ENCODE measurements at places on chromosomes 4 and X.

GRCh38 chrX:42797651-42798269, 19.8 kb upstream of the PPP1R2C start:
- DNase-seq, result no peak

- DNase-seq, result no peak
Measured at GRCh38 chr4:26322346-26322745, 1.5 kb downstream of the RBPJ start.

- peak; percentile 2 for DNase-seq
Measured at GRCh38 chrX:42714981-42715700, 62.8 kb downstream of the PPP1R2C start.

DNA sequence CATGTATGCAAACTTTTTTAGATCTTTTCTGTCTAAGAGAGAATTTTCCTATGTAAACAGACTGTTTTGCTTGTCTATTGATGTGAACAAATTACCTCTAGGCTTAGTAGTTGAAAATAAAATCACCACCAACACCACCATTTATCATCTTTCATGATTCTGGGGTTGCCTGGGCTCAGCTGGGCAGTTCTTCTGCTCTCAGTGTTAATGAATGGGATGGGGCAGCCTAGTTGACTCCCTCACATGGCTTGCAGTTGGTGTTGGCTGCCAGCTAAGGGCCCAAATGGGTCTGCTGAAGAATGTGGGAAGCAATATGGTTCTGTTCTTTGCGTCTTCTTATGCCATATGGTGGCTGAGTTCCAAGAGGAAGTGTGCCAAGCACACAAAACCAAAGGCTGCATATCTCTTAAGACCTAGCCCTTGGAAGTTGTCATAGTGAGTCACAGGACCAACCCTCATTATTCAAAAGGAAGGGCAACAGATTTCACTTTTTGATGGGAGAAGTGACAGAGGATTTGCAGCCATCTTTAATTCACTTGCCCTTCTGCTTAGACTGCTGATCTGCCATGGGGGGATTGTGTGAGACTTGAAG, 17.9 kb downstream of the REELD1 start:
- DNase-seq, result no peak

- DNase-seq, result no peak
Measured at GRCh38 chrX:65633826-65634225, 33.6 kb upstream of the MSN start.

- no peak for DNase-seq
Measured at GRCh38 chr4:180057891-180058671, 2185.1 kb upstream of the TENM3 start.

Measured in stimulated activated CD4-positive, alpha-beta T cell treated with anti-CD3 and anti-CD28 coated beads, Interleukin-15, amount 100 ng/mL, for 1 hour (primary cell).